ENCODE measurements at places on chromosomes 5 and 9. TPM values are rescaled to one million over a fixed set of nuclear protein-coding genes. Genes with fewer than 3 reads are reported as not detected.

PROB1 gene
- 0.19 TPM for total RNA-seq

PCDHB12 gene
- not detected for total RNA-seq

RORB gene
- total RNA-seq = 0.01 TPM

OBP2B gene
- not detected for total RNA-seq

C5orf52 gene
- not detected for total RNA-seq

GGTA1 gene
- total RNA-seq = not detected

IFNK gene
- total RNA-seq = not detected

ARL10 gene
- 0.37 TPM for total RNA-seq

RNF183 gene
- 0.19 TPM for total RNA-seq

TAF11L10 gene
- total RNA-seq = not detected

KLHL3 gene
- 0.13 TPM for total RNA-seq

ACTBL2 gene
- total RNA-seq = not detected

CA9 gene
- total RNA-seq = 6.0 TPM

C6 gene
- total RNA-seq = not detected

TIFAB gene
- total RNA-seq = not detected

PCDHA10 gene
- 0.01 TPM for total RNA-seq

SLC25A2 gene
- not detected for total RNA-seq

TAS2R1 gene
- not detected for total RNA-seq

CDC20B gene
- 0.07 TPM for total RNA-seq

WDR38 gene
- total RNA-seq = 0.14 TPM

FCN2 gene
- not detected for total RNA-seq

PCDHB4 gene
- total RNA-seq = 0.06 TPM

PCDHA9 gene
- total RNA-seq = not detected
